ENCODE measurements at places on chromosomes 3 and 15.

- no peak for DNase-seq
Measured at GRCh38 chr3:33437556-33438283, 2.5 kb downstream of the UBP1 start.

DNA sequence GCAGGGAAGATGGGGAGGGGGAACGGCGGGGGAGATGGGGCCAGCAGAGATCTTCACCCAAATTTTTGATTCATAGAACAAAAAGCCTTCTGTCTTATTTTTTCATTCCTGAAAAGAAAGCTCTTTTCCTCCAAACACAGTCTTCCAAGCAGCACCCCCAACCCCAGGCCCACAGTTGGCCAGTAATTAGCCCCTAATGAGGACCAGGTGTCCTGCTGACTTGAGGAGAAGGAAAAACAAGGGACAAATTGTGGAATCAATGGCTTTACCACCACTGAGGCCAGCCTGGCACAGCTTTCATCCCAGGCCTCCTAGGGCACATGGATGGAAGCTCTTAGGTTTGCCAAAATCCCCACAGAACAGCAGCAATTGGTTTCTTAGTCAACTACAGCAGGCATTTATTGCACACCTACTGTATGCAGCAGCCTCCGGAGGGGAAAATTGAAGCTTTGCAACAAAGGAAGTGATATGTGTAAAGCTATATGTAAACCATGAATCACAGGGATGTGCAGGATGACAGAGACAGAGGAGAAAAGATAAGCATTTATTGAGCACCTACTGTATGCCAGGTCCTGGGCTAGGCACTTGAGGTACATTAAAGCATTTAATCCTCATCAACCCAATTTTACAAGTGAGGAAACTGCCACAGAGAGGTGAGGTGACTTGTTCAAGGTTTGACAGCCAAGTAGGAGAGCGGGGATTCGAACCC is 199.5 kb downstream of the TBC1D2B start:
- no peak for DNase-seq

DNA sequence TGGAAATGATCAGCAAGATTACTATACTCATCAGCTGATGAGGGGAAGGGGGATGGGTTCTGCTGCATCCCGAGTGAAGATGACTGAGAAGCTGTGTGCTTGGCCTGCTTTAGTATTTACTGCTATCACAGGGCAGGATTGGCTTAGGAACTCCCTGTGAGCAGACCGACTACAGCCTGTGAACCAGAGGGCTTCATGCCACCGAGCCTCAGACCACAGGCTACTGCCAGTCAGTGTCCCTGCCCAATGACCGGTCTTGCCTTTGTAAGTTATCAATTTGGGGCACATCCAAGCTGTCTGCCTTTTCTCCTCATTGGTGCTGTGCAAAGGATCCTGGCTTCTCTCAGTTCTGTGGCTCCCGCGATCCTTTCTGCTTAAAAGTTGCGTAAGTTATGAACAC is 71.5 kb downstream of the PDCD6IP start:
- DNase-seq: no peak

- DNase-seq: no peak
Measured at GRCh38 chr3:6578526-6578925, 282.4 kb upstream of the GRM7 start.

- DNase-seq: no peak
Measured at GRCh38 chr3:33170531-33170930, 48.1 kb downstream of the SUSD5 start.

GRCh38 chr15:57216288-57216687 is 160.0 kb upstream of the CGNL1 start:
- no peak for DNase-seq

- no peak for DNase-seq
Measured at GRCh38 chr3:122697952-122698620, 17.4 kb downstream of the PARP14 start.

GRCh38 chr3:50078622-50079021 is 10.1 kb upstream of the RBM5 start:
- DNase-seq: no peak

Data from type B pancreatic cell (in vitro differentiated cells).